ENCODE measurements at places on chromosomes 4 and X.

GRCh38 chrX:102077426-102077825 lies 48.1 kb upstream of the TCEAL2 start:
- no peak for DNase-seq

DNA sequence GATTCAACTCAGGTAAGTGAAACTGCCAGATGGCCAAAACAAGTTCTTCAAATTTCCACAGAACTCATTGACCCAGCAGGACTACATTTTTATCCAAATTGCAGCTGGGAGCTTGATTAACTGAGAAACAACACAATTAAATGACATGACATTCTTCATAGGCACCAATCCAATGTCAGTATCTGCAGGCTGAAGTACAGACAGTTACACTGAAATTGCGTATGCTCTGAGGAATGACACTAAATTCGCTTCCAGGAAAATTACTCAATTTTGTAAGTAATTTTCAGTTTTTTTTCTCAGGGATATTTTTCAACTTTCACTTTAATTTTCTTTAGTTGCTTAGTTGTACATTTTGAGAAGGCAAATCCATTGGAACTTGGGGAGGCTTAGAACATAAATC lies 4.5 kb downstream of the C1GALT1C1 start:
- no peak for DNase-seq

GRCh38 chr4:86256086-86256485 lies 103.8 kb downstream of the MAPK10 start:
- no peak for DNase-seq

DNA sequence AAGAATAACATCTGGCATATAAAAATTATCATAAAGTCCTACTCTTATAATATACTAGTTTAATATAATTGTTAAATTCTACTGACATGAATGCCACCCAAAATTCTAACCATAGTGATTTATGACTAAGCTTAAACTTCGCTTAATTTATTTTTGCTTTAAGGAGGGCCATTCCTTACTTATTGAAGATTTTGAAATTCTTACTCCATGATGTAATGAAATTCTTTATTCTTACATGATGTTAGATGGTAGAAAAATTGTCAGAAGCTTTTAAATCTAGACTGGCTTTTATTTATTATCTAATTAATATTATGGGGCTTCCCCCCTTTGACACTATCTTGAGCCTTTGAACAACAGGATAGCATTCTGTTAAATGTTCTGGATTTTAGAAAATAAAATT lies 19.5 kb upstream of the SUPT20HL2 start:
- no peak for DNase-seq

DNA sequence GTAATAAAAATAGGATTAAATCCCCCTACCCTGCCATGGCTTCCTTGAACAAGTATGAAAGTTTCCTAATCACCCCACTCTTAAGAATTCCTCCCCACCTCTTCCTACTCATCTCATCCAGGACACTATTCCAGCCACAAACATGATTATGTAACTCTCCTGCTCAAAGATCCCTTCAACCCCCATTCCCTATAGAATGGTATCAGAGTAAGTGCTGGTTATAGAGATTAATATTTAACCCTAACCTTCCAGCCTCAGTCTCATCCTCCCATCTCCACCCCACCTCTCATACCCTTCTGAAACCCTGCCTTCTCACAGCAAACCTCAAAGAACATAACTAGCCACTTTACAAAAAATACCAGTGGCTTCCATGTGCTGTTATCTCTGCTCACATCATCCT lies 155.1 kb downstream of the PPP3CA start:
- DNase-seq = no peak

GRCh38 chr4:106305435-106306055 lies 10.5 kb downstream of the TBCK start:
- DNase-seq = no peak

DNA sequence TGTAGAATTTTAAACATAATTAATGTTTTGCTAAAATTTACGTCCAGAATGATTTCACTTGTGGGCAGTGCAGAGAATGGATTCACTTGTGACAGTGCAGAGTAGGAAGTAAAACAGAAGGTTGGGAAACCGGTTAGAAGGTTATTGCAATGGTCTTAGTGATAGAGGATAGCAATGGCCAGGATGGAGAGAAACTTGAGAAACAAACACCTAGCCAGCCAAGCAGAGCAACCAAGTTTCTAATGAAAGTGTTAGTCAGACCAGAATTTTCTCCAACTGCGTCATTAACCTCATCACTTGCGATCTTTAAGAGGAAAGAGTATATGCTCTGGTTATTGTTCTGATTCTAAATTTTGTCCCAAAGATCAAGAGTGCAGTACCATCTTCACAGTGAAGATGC lies 50.0 kb upstream of the TBC1D9 start:
- DNase-seq = no peak

GRCh38 chr4:83889802-83890201 lies 353.9 kb downstream of the GPAT3 start:
- no peak for DNase-seq

GRCh38 chr4:29326816-29327215 lies 1393.4 kb upstream of the PCDH7 start:
- DNase-seq = no peak

GRCh38 chrX:20477836-20478524 lies 211.3 kb upstream of the RPS6KA3 start:
- no peak for DNase-seq

- no peak for DNase-seq
Observed at GRCh38 chrX:71067089-71067488, 1.0 kb downstream of the SNX12 start.

DNA sequence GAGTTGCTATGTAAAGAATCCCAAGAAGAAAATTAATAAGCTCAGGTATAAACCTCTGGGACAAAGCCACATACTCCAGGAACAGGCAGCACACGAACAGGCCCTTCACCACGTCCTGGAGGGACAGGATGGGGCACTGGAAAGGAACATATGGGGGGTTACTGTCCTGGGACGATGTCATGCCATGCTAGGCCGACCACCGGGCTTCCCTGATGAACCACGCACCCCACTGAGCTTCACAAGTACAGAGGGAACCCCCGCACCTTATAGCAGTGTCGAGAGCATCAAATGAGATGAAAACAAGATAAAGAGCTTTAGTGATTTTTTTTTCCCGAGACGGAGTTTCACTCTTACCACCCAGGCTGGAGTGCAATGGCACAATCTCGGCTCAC lies 19.1 kb downstream of the NOP14 start:
- DNase-seq = no peak

- DNase-seq = no peak
Observed at GRCh38 chr4:38931125-38931524, 63.5 kb downstream of the FAM114A1 start.

- peak; percentile 1 for DNase-seq
Observed at GRCh38 chr4:158255727-158256324, 45.5 kb downstream of the TMEM144 start.

GRCh38 chr4:8248091-8248490 lies 21.5 kb upstream of the HTRA3 start:
- DNase-seq = no peak

DNA sequence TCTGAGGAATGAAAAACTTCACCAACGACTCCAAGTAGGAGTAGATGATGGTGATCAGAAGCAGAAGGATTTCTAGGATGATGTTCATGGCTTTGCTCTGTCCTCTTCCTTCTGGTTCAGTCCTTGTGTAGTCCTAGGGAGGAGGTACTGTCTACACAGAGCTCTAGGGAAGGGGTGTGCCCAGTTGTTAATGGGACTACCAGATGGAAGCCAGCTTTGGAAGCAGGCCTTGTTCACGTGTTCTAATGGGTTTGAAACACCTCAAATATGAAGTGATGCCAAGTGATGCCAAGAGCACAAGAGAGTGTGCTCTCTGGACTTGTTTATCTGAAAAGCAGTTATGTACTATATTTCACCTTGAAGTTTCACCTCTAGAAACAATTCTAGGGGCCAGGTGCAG lies at the start of gene HSD17B13:
TSS of gene HSD17B13 (minus strand) at position 129 of the 400 bp plus-strand sequence. CDS start at position 88, 41 bp downstream.
- no peak for DNase-seq

DNA sequence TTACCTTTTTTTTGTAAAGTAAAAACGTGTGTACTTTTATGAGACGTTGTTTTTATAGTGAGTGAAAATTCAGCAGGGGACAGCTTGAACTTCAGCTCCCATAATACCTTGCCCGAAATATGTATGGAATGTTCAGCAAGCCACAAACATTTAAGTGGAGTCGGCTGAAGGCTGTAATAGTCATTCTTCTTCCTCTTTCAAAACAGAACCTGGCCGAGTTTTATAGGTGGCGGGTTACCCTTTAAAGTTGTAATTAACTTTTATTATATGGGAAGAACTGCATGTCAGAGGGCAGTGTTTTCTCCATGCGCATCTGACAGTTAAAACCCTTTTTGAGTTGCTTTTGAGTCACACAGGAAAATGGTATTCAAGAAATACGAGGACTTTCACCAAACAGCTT lies 50.7 kb downstream of the CLDN34 start:
- no peak for DNase-seq

DNA sequence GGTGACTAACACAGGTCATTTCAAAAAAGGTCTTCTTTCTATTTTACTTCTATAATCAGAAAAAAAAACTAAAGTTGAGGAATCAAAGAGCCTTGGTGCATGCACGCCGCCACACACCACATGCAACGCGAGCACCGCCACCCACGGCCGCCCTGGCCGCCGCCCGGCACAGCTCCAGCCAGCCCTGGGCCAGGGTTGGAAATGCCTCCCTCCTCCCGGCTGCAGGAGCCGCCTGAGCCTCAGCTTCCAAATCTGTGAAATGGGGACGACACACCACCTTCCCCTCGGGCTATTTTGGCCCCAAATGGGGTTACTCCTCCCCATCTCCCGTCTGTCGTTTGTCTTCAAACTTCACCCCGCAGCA lies 39.7 kb upstream of the MAN2B2 start:
- no peak for DNase-seq

- DNase-seq = no peak
Observed at GRCh38 chr4:76435528-76436319, 695 bp downstream of the SHROOM3 start.

GRCh38 chr4:173834151-173834550 lies 304.1 kb upstream of the HAND2 start:
- DNase-seq = no peak

- no peak for DNase-seq
Observed at GRCh38 chr4:172147687-172148086, 334.5 kb downstream of the GALNTL6 start.

DNA sequence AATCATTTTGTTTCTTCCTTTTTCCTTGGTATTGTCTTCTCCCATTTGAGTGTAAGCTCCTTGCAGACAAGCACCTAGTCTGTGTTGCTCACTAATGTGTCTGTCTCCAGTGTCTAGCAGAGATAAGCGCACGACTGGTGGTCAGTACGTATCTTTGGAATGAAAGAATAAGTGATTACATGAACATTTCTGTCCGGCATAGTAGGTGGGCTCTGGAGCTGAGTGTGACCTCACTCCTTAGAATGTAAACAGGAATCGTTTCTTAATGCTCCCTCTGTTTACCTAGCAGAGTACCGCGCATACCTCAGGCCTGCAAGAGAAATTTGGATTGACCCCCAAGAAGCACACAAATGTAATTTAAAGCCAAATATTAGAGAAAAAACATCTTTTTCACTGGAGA lies 235.4 kb downstream of the MAML3 start:
- no peak for DNase-seq

- no peak for DNase-seq
Observed at GRCh38 chr4:53498706-53499105, 92.6 kb downstream of the LNX1 start.

DNA sequence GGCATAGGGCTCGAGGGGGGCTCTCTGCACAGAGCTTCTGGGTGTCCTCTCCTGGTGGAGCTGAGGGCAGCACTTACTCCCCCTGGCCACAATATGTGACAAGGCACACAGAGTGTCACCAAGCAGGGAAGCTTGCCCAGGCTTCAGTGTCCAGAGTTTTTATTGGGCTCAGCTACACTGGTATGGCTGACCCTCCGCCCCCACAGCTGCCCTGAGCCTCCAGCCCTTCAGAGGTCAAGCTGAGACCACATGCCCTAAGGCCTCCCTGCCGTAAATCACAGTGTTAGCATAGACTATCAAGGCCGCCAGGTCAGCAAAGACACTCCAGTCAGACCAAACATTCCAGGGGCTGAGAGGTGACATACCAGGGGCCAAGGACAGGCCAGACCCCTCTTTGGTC lies 59.0 kb downstream of the EVC start:
- DNase-seq = no peak

DNA sequence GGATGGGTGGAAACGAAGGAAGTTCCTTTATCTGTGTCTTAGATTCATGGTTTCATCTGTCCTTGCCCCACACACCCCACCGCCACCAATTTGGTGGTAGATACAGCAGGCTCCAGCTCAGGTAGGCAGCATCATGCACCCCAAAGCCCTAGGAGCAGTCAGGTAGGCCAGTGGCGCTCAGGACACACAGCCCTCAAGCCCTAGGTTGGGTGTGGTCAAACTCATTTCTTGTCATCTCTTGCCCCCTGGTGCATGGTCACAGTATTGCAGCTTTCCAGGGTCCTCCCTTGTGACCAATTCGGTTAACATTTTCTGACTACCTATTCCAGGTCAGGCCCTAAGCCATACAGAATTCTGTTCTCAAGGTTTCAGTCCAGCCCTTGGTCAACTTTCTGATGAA lies 14.5 kb upstream of the PRRG3 start:
- DNase-seq = peak; percentile 70

- DNase-seq = no peak
Observed at GRCh38 chr4:95319169-95319568, 229.6 kb downstream of the UNC5C start.

GRCh38 chr4:174524242-174524641 lies 2.0 kb upstream of the HPGD start:
- DNase-seq = no peak

DNA sequence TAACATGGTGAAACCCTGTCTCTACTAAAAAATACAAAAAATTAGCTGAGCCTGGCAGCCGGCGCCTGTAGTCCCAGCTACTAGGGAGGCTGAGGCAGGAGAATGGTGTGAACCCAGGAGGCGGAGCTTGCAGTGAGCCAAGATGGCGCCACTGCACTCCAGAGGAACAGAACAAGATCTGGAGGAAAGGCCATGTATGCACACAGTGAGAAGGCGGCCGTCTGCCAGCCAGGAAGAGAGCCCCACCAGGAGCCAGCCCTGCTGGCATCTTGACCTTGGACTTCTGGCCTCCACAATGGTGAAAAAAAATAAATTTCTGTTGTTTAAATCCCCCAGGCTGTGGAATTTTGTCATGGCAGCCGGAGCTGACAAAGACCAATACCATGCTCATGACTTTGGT lies 28.2 kb upstream of the MSX1 start:
- DNase-seq = no peak

GRCh38 chr4:176034499-176034898 lies 31.1 kb upstream of the WDR17 start:
- peak; percentile 3 for DNase-seq

GRCh38 chrX:11446336-11446735 lies 153.1 kb downstream of the AMELX start:
- no peak for DNase-seq

DNA sequence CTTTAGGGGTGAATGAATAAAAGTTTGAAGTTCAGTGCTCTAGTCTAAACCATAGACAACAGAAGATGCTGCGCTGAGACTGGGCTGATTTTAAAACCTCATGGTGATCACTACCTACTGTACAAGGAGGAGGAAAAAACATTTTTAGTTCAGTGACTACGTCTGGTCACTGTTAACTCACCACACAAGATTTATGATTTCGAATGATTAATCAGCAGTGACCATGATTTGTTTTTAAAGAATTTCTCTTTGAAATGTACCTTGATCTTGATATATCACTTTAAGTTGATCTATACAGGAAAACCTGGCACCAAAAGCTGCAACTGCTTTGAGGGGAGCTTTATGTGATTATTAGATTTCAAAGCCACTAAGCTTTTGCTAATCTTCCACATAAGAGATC lies 286.3 kb downstream of the PDGFC start:
- DNase-seq = no peak
